Erythroblast (primary cell): ENCODE measurements at places on chromosomes 2 and 18.

DNA sequence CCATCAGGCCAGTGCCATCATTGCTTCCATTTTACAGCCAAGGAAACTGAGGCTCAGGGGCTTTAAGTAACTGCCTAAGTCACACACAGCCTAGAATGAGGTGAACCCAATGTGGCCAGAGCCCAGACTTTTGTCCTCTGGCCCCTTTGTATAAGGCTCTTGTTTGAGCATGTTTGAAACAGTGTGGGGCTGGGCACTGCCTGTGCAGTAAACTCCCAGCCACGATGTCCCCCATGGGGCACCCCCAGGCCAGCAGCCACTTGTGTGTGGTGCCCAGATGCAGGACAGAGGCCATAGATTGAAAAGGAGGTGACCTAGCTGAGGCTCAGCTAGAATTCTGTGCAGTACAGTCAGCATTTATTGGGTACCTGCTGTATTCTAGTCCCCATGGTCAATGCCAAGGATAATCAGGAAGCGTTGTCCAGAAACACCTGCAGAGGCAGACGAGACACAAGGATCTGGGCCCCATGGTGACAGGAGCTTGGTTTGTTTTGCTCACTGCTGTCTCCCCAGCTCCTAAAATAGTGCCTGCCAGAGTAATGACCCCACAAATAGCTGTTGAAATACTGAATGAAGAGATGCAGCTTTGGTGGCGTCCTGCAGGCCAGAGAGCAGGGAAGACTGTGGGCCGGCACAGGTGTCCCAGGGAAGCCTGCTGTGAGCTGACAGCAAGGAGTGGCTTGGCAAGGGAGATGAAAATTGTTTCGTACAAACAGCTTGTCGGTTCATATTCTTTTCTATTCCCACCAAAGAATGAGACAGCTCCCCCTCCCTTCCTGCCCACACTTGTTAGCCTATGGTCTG, 160.7 kb downstream of the LDLRAD4 start:
- DNase-seq = no peak

- no peak for DNase-seq
These were observed 379.3 kb downstream of the SOX11 start for GRCh38 chr2:6071519-6071918.

DNA sequence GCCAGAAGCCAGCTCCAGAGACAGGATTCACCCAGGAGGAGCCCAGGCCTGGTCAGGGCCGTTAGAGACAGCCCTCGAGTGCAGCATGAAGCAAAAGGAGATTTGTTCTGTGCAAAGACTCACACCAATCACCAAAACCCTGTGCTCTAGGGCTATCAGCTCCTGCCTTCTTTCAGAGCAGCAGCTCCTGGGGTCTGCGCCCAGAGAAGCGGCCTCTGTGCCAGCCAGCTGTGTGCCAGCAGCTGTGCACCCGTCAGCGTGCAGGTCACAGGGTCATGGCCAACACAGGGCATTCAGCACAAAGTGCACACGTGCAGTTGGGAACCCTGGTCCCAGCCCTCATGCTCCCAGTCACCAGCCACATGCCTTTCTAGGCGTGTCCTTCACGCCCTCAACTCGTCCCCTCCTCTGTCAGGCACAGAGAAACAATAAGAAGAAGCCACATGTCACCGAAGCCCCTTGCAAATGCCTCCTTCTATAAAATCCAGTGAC, 49.3 kb downstream of the ZNF516 start:
- DNase-seq = no peak

DNA sequence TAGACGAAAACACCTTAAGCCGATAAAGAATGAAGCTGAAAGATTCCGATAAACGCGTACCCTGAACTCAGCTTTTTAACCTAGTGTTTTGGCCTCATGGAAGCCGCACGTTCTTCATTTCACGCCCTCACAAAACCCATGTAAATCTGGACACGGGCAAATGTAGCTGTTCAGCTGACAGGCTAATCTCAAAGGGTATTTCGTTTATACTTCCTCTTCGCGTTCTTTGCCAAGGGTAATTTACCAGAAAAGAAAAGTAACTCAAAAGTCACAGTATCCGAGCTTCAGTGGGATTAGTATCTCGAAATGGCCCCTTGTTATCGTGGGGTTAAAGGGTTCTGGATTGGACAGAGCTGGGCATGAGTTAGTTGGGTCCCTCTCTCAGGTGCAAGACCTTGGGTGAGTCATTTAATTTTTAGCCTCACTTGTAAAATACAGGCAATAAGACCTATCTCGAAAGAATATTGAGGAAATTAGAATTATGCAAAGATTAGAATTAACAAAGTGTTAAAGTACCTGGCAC, 22.0 kb upstream of the STPG4 start:
- no peak for DNase-seq
